Activated CD4-positive, CD25-positive, alpha-beta regulatory T cell treated with anti-CD3 and anti-CD28 coated beads, Interleukin-2, amount 50 U/mL, for 24 hours (primary cell): ENCODE measurements at places on chromosomes 6 and 20.
A peak's percentile ranks its signal among the peaks of the same experiment; 100 is the strongest.

GRCh38 chr6:1757131-1757530, 147.4 kb downstream of the FOXC1 start:
- ATAC-seq, result no peak

DNA sequence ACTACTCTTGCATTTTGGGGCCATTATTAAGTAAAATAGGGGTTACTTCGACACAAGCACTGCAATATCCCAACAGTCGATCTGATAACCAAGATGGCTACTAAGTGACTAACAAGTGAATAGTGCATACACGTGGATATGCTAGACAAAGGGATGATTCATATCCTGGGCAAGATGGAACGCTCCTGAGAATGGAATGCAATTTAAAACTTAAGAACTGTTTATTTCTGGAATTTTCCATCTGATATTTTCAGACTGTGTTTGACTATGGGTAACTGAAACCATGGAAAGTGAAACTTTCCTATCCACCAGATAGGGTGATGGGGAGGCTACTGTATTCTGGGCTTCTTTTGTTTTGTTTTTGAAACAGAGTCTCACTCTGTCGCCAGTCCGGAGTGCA, 66.5 kb downstream of the ILRUN start:
- ATAC-seq, result no peak

DNA sequence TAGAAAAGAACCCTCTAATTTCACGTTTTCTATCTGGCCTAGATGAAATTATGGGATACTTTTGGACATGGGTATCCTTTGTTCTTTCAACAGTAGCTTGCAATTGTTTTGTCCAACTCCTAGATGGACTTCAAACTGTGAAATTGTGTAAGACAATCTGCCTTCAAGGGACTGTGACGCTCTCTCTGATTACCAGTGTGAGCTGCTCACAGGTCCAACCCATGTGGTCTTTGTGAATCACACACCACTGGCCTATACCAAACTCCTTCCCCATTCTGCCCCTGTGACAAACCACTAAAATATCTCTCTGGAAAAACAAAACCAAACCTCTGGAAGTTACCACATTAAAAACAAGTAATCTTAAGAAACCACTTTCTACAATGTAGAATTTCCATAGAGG, 59.5 kb downstream of the NINL start:
- no peak for ATAC-seq

DNA sequence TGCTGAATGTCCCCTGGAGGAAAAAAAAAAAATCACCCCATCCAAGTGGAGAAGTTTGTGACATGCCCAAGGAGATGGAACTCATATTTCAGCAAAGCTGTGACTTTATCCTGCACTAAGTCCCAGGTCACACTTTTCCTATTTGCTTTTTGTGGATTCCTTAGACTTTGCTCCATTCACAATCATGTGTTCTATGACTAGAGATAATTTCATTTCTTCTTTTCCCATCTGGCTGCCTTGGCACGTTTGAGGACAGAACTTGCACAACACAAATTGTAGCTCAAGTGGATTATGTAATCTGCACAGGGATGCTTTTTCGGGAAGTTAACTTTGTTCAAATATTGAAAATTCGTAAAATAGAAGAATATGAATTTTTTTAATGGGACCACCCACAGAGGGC, 100.7 kb upstream of the PTPN1 start:
- no peak for ATAC-seq

DNA sequence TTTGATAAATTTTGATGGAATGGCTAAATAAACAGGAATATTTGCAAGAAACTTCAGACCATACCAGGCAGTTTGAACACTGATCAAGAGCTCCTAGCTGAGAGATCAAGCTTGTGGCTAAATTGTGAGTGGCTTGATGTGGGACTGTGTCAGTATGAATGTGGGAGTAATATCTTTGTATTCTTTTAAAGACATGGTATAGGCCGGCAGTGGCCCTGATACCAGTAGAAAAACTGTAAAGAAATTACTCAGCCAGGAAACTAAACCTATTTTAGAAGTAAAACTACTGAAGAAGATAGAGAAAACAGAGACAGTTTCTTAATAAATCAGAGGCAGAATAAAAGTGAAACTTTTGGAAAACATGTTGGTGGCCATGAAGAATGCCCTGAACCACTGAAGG, 608.4 kb upstream of the SYNCRIP start:
- ATAC-seq, result no peak

DNA sequence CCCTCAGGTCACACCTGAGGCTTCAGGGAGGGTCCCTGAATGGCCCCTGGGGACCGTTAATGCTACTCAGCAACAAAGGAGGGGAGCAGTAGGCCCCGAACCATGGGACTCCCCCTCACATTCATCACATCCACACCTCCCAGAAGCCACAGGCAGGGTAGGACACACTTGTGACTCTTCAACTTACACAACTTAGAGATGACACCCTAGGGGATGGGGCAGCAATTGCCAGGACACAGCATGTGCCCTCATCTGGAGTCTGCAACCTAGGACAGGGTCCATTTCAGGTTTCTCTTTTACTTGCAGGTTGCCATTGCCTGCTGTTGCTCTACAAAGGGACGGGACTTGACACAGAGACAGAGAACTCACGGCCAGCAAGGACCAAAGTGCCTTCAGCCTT, 770 bp downstream of the ULBP3 start:
- no peak for ATAC-seq

DNA sequence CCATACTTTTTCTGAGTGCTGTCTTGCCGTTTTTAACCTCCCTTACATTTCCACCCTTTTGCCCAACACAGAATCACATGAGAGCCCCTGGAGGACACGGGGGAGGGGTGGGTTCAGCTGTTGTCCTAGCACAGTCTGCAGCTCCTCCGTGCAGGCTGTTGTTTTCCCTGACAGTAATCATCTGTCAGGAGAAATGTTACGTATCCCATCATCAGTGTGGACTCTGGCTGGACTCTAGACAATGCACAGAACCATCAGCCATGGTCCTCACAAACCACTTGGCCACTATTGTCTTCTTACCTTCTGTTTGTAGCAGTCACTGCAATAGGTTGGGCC, 92.1 kb downstream of the RIN2 start:
- ATAC-seq, result no peak

DNA sequence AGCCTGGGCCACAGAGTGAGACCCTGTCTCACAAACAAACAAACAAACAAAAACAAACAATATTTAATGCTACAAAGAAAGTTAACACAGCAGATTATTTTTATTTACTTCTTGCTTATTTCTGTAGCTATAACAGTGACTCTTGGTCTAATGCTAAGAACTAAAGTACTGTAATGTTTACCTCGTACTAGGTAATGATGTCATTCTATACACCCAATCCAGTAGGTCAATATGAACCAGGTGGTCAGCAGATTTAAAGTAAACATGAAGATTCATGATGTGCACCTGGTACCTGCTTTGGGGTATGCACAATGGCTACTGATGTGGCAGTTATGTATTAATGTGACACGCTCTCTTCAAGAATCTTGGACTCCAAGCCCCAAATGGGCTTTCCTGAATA, 36.6 kb upstream of the CARMIL1 start:
- ATAC-seq, result no peak

DNA sequence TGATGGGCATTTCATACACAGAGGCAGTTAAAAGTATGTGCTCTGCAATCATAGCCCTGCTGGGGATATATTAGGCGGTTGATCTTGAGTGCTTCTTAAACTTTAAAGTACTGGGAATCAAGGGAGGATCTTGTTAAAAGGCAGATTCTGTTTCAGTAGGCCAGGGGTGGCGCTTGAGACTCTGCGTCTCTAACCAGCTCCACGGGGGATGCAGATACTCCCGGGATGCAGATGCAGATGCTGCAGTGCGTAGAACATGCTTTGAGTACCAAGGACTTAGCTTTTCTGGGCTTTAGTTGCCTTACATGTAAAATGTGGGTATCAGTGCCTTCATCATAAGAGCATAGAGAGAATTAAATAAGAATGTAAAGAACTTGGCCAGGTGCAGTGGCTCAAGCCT, 44.4 kb upstream of the ENPP5 start:
- no peak for ATAC-seq

DNA sequence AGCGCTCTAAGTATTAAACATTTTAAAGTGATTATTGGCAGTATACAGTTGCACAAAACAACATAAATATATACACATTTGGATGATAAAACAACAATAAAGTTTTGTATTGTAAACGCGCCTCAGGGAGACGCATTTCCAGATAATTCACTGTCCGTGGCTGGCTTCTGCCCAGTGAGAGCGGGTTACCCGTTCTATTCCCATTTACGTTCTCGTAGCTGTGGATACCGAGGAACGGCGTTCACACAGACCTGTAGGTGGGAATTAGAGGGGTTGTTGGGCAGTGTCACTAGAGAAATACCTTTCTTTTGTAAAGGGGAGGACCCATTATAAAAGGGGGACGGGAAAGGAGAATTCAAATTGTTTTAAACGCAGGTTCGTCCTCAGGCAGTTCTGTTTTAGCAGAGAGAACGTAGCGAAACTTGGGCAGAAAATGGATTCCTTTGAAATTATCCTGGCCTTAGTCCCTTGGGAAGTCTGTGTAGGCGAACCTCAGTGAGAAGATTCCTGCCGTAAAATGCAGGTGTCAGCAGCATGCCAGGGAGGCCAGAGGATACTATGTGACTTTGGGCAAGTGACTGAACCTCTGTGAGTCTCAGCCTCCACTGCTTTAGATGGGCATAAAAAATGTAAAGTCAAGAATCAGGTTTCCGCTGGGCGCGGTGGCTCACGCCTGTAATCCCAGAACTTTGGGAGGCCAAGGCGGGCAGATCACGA, 756 bp downstream of the MTG2 start:
- ATAC-seq, result no peak

DNA sequence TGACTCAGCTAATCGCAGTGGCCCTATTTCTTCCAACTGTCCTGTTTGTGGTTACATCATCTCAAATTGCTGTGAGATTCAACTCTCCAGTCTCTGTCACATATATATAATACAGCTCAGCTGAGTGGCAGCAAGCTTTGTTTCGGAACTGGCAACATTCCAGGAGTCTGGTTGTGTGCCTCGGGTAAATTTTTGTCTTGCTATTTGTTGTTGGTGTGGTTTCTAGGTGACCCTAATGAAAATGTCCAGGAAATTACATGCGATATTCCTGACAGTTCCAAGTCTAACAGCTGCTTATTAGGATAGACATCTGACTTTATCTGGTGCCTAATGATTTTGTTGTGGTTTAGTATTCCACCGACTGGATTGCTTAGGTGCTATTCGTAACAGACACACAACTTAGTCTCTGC, 581.8 kb downstream of the CD109 start:
- no peak for ATAC-seq

DNA sequence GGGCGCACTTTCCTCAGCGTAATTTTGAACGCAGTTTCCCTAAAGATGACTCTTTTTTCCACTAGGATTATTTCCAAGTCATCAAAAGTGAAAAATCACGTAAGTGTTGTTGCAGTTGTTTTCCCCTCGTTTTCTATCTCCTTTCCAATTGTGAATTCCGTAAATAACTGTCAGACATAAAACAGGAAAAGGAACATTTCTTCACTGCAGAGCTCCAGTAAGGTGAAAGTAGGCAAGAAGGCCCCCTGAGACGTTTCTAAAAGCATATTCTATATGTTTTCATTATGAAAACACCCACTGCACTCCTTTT, 17.8 kb downstream of the HIVEP2 start:
- ATAC-seq, result no peak

- ATAC-seq, result no peak
Observed at GRCh38 chr20:58719258-58719657, 26.7 kb downstream of the NPEPL1 start.

DNA sequence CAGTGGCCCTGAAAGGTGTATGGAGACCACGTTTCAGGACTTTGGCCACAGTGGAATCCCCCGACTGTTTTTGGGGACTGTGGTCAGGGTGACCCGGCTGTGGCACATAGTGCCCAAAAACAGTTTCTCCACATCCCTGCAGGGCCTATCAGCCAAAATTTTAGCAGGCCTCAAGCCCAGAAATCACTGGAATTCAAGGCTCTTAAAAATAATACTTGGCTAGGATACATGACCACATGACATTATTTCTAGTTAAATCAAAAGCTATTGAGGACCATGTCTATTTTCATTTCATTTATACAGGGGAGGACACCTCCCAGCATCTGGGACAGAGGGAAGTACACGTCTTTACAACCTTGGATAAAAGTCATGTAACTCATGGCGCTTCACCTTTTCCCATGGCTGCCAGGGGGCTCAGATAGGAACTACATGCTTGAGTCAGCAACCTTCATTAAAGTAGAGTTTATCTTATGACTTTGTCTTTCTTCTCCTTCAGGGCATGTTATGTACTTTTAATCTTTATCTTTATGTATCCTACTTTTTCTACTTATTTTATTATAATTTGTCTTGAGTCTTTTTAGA, 70.8 kb upstream of the CD93 start:
- ATAC-seq, result no peak

DNA sequence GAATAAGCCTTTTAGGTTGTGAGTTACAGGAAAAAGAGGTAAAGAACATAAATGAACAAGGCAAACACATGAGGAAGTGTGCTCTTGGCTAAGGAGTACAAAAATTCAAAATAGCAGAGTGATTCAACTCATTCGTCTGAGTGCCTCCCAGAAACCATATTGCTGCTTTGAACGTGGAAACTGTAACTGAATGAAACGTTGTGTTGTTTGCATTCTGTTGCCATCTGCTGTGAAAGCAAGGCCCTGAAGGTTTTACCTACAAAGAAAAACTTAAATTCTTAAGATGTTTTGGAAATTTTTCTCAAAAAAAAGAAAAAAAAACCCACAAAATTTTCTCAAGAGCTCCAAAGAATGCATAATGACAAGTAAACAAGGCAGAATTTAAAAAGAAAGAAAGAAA, 375.4 kb upstream of the HS3ST5 start:
- ATAC-seq, result no peak

DNA sequence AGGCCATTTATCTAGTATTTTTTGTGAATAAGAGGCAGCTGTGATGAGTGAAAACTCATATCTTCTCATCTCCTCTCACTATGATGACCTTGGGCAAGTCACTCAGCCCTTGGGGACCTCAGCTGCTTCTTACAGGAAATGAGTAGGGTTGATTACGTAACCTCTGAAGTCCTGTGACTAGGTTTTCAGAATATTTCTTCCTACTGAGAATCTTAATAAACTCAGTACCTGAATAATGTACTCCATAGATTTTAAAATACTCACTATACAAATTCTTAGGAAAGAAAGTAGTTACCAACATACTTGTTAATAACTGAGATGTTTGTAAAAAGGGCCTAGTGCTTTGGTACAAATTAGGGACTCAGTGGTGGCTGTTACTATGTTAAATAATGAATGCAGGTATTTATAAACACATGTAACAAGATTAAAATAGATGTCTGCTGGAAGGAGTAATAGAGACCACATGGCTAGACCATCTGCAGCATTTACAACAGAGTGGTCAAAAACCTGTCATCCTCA, 60.9 kb downstream of the RPRD1B start:
- peak; percentile 98 for ATAC-seq

DNA sequence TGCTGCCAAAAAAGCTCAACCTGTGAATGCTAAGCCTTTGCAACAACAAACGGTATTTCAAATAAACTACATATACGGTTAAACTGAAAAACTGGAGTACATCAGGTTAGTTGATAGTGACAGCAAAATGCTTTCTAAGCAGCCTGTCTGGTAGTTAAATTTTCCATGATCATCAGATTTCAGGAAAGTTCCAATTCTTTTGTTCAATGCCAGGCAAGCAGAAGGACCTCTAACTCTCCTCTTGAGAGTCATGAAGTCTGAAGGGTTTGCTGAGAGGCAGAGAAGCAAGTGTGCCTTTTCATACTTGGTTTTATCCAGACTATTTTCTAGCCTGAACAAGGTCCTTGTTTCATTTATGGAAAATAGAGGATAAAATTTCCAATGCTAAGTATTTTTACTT, 4.5 kb downstream of the FLRT3 start:
- no peak for ATAC-seq

- ATAC-seq, result peak; percentile 59
Observed at GRCh38 chr6:119076173-119076572, 2.3 kb downstream of the FAM184A start.

- no peak for ATAC-seq
Observed at GRCh38 chr6:149990212-149990660, 26.5 kb downstream of the ULBP1 start.
